AG20443 (cell line): ENCODE measurements at places on chromosomes 4 and X.

- no peak for DNase-seq
These were observed 49.4 kb upstream of the HGFAC start for GRCh38 chr4:3392321-3392720.

DNA sequence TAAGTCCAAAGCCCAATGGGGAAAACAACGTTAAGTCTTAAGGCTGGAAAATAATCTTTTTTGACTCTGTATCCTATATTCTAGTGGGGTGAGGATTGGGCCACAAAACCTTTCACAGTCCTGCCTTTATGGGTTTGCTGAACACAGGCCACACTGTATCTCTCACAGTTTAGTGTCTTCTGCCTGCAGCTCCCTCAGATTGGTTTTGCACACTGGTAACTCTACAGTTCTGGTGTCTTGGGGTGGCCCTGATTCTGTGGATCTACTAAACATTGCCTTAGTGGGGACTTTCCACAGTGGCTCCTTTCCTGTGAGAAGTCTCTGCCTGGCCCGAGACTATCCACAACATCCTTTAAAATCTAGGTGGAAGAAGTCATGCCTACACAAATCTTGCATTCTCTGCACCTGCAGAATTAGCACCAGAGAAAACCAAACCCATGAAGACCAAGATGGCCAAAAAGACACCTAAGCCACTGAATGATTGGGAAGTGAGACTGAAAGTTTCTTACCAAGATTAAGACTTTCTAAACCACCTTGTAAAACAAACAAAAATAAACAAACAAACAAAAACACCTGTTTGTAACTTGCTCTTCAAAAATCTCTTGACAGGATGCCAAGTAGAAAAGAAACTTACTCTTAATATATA, 150.4 kb upstream of the PCDH10 start:
- no peak for DNase-seq

GRCh38 chrX:47846040-47846439, 9.3 kb downstream of the ZNF81 start:
- DNase-seq = no peak

GRCh38 chr4:39587881-39588280, 50.8 kb downstream of the SMIM14 start:
- peak; percentile 27 for DNase-seq

- no peak for DNase-seq
These were observed 41.5 kb upstream of the ZXDA start for GRCh38 chrX:57951666-57952319.
